ENCODE measurements at places on chromosomes 2 and 18.

- DNase-seq = no peak
Measured at GRCh38 chr18:12409469-12409868, 1.7 kb downstream of the PRELID3A start.

DNA sequence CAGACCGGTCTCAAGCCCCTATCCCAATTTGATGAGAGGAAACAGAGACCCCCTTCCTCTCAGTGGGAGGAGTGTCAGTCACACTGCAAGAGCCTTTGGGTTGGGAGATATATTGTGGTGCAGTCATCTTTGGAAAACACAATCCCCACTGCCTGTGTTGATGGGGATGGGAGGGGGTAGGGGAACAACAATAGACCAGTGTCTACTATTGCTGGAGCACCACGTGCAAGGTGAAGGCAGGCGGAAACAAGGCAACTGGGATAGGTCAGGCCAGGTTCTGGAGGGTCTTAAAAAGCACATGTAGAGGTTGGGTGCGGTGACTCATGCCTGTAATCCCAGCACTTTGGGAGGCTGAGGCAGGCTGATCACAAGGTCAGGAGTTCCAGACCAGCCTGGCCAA is 127.9 kb downstream of the ZFP36L2 start:
- DNase-seq = no peak

DNA sequence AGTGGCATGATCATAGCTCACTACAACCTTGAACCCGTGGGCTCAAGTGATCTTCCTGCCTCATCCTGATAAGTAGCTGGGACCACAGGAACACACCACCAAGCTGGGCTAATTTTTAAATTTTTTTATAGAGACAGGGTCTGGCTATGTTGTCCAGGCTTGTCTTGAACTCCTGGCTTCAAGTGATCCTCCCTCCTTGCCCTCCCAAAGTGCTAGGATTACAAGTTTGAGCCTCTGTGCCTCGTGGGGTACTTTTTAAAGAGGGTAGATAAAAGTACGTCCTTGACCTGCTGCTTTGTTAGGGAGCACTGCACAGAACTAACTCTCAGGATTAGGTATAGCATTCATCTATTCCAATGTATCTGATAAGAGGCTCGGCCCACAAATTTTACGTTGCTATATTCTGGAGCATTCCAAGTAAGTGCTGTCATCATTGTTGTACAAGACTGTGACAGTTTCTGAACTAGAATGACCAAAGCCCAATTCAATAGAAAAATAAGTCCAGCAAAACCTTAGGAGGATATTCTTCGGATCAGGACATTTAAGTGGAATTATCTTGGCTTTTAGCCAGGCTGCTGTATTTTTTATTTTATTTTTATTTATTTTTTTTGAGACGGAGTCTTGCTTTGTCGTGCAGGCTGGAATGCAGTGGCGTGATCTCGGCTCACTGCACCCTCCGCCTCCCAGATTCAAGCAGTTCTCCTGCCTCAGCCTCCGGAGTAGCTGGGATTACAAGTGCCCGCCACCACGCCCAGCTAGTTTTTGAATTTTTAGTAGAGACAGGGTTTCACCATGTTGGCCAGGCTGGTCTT is 4.1 kb downstream of the MTCL1 start:
- no peak for DNase-seq

DNA sequence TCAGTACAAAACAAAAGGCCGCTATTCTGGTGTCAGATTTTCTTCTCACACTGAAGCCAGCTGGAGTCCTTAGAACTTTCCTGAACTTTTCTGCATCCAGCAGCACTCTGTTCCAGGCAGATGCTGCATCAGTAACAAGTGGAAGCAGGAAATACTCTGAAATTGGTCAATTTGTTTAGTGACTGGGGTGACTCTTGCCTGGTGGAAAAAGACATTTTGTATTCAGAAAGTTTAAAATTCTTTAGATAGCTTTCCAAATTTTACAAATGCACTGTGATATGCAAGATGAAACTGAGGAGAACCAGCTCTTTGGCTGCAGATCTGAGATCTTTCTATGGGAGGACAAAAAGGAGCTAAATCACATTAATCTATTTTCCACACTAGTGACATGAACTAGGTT is 385.7 kb downstream of the NRXN1 start:
- DNase-seq = no peak

DNA sequence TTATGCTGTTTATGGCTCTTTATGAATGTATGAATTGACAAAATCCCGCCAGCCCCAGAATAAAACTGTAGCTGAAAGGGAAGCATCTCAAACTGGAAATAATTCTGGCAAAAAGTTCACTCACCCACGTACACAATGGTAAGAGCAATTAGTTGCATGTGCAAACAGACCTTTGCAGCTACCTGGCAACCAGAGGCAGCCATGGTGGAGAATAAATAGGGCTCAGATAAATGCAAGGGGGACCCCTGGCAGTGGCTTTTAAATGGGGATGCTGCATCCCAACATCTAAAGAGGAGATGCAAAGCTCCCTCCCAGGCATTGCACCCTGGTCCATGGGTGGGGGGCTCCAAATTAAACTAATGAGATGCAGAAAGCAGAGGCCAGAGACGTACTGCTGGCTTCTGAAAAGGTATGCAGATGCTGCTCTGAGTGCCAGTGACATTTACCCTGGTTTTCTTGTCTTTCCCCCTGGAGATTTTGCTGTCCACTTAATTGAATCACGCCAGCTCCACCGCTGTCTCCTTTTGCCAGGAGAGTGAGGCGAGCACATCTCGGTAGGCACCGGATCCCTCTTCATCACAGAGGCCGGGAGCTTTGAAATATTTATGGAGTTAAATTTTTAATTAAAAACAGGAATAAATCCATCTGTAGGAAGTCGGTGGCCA is 126.6 kb upstream of the NRP2 start:
- no peak for DNase-seq
